HuH-7 (cell line): ENCODE measurements at places on chromosomes 6 and 20.
A peak's percentile ranks its signal among the peaks of the same experiment; 100 is the strongest.

DNA sequence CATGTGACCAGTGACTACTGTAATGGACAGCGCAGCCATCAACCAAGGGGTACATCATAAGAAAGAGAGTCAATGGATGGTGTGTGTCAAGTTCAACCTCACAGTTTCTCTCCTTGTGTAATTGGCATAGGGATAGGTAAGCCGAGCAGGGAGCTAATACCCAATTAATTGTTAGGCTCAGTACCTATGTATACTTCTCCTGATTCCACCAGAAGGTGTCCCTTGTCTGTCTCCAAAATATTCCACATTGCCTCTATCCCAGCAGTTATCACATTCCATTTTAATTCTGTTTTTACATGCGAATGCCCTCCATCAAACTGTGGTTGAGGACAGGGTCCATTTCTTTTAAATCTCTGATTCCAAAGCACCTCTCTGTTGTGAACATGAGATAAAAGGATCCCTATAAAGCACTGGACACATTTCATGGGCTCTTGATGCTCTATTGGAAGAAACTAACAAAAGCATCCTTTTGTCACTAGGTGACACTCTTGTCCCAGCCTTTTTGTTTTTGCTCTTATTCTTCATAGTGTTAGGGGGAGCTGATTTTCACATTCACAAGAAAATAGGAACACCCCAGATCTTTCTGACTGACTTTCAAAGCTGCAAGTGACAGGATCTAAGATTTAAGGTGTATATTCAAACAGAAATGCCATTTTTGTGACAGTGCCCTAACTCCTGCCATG lies 38.9 kb downstream of the FBXO9 start:
- DNase-seq, result peak; percentile 1

GRCh38 chr20:33744773-33745385 lies 13.1 kb downstream of the ZNF341 start:
- DNase-seq, result no peak

GRCh38 chr6:76026101-76026500 lies 46.4 kb downstream of the IMPG1 start:
- no peak for DNase-seq

GRCh38 chr6:130111031-130111430 lies 92.7 kb downstream of the L3MBTL3 start:
- DNase-seq, result no peak

GRCh38 chr20:1711826-1712601 lies 54.4 kb upstream of the SIRPG start:
- DNase-seq, result no peak

- DNase-seq, result no peak
Observed at GRCh38 chr6:74741646-74742045, 464.2 kb downstream of the COL12A1 start.

GRCh38 chr6:16400248-16400760 lies 161.9 kb downstream of the GMPR start:
- no peak for DNase-seq

GRCh38 chr6:102485480-102485879 lies 1092.0 kb downstream of the GRIK2 start:
- DNase-seq, result no peak

- no peak for DNase-seq
Observed at GRCh38 chr6:19692506-19693298, 144.5 kb upstream of the ID4 start.

GRCh38 chr20:51463998-51464397 lies 78.5 kb downstream of the NFATC2 start:
- no peak for DNase-seq

DNA sequence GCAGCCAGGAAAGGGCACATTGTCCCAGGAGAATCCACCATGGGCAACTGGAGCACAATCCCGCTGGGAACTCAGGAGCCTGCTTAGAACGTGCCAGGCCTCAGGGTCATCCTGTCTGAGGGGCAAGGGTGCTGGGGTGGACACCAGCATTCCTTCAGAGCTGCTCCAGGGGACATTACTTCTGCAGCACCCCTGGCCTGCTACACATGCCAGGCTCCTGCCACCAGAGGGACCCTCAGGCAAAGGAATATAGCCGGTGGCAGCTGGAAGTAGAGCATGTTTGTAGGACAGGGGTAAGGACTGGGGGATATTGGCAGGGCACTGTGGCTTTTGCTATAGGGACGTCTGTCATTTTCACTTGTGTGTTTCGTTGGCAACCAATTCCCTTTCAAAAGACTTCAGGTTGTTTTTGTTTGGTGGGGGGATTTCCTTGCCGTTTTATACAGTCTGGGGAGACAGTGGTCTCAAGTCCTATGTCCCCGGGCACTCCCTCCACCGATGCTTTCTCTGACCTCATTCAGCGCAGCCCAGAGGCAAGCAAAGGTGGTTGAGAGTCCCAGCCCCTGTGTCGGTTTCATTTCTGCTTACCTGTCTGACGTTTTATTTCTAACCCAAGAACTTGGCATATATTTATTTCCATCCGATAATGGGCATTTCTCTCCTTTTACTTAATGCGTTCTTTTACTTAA lies 130.8 kb downstream of the JPH2 start:
- peak; percentile 68 for DNase-seq

DNA sequence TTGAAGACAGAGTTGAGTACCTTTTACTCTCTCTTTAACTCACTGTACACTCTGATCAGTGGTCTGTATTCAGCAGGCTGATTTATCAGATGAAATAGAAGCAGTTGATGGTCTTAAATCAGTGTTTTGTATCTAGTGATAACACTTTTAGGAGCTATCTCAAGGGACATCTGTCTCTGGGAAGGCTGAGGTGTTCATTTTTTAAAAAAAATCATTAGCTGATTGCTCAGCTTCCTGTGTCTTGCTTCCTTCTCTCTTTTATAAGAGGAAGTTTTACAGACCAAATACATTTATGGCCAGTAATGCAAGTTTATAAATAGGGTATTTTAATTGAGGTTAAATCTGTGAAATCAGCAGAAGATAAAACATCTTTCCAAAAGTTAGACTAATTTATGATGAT lies 12.0 kb upstream of the CCDC170 start:
- no peak for DNase-seq

GRCh38 chr20:7085467-7085866 lies 318.0 kb downstream of the BMP2 start:
- peak; percentile 22 for DNase-seq

DNA sequence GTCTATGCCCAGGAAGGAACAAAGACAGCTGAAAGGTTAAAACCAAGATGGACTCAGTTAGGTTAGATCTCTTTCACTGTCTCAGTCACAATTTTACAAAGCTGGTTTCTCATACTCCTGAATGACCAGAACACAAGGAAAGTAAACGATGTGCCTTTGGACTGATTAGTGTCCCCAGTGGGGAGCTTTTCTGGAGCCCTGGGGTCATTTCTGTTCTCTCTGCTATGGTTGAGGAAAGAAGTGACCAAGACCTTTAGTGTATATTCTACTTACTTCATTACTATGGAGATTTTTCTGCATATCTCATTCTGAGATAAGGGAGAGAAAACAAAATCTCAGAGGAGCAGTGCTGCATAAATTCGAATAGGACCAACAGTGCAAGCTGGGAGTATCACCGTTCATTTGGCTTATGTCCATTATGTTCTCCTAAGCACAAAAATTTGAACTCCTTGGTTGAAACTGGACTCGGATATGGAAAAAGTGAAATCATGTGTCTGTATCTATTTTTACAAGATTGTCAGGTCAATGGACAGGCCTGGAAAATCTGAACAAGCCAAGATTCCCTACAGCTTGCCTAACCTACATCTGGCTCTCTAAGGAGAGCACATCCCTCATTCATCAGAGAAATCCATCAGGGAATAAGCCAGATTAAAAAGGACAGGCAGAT lies 34.4 kb upstream of the ENPP1 start:
- DNase-seq, result no peak

DNA sequence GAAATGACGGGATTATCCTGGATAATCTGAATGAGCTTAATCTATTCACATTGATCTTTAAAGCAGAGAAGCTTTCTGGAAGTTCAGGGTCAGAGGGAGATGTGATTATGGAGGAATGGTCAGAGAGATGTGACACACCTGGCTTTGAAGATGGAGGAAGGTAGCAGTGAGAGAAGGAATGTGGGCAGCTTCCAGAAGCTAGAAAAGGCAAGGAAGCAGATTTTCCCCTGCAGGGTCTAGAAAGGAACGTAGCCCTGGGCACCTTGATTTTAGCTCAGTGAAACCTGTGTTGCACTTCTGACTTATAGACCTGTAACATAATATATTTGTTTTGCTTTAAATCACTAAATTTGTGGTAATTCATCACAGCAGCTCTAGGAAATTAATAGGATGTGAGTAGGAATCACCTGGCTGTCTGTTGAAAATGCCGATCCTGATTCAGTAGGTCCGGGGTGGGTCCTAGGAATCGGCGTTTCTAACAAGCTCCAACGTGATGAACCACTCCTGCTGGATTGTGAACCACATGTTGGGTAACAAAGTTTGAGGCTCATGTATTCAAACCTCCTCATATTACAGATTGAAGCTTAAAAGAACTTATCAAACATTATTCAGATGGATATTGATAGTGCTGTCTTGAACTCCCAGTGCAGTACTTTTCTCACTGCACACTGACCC lies 157.0 kb downstream of the GJA1 start:
- DNase-seq, result no peak

- DNase-seq, result no peak
Observed at GRCh38 chr6:80553071-80553740, 446.7 kb downstream of the BCKDHB start.
